ENCODE measurements at places on chromosomes 13 and 19. TPM values are rescaled to one million over a fixed set of nuclear protein-coding genes. Genes with fewer than 3 reads are reported as not detected.

The CALR3 gene
- total RNA-seq, result not detected

The ADPRHL1 gene
- total RNA-seq, result 15.8 TPM

DNA sequence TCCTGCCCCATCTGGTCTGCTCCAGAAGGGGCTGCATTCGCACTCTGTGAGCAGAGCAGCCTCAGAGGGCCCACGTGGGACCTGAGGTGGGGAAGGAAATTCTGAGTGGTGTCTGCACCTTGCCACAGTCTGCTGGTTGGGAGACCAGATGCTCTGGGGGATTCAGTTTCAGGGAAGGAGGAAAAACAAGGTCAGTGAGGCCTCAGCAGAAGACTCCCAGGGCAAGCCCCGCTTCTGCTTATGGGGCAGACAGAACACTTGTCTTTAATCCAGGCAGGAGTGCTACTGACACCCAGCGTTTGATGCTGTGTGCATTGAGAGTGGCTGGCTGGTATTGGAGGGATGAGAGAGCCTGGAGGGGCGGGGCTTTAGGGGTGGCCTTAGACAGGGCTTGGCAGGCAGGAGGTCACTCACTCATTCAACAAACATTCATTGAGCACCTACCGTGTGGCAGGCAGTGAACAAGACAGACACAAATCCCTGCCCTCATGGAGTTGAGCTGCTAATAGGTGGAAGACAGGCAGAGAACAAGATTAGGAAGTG is 4.9 kb upstream of the CLEC17A start:
- no peaks in the 10 kb centered on the region for H3K27me3 ChIP-seq
- DNase-seq, result no peak
- H3K27ac ChIP-seq, result no peak overlapping the region
- H3K4me1 ChIP-seq, result peaks cover 6% of the 10 kb centered on the region
- H3K36me3 ChIP-seq, result no peaks in the 10 kb centered on the region

DNA sequence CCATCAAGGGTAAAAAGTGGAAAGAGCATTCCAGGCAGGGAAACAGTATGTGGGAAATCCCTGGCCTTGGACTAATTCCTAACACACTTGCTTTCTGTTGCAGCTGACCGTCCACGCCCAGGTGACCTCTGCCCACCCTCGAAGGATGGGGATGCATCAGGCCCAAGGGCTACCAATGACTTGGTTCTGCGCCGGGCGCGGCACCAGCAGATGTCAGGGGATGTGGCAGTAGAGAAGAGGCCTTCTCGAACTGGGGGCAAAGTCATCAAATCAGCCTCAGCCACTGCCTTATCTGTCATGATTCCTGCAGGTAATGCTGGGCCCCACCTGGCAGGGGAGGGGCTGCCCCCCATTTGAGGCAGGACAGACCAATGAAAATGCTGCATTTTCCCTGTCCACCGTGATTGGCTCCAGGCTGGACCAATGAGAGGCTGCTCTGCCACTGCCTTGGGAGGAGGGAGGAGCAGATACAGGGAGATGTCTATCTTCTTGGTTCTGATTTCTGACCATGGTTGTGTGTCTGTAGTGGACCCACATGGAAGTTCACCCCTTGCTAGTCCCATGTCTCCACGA is 12.6 kb downstream of the DNASE2 start:
- H3K36me3 ChIP-seq, result no peaks in the 10 kb centered on the region
- H3K27ac ChIP-seq, result no peak overlapping the region
- H3K27me3 ChIP-seq, result no peaks in the 10 kb centered on the region

Data from body of pancreas (tissue), 4 donors.